ENCODE measurements at places on chromosomes 16 and 17. TPM values are rescaled to one million over a fixed set of nuclear protein-coding genes. Genes with fewer than 3 reads are reported as not detected.

DNA sequence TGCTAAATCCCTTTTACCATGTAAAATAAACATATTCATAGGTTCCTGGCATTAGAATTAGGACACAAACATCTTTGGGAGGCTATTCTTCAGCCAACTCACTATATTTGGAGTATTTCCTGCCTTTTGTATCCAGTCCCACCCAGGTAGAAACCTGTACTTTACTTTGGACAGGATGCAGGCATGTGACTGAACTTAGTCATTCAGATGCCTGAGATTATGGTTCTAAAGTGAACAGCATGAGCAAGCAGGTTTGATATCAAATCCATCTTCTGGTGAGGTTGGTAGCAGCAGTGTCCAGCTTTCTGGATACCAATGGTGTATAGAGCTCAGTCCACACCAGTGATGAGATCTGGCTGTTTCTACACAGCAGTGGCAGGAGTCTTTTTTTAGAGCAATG, 20.2 kb downstream of the CA10 start:
- no peak for DNase-seq

DNA sequence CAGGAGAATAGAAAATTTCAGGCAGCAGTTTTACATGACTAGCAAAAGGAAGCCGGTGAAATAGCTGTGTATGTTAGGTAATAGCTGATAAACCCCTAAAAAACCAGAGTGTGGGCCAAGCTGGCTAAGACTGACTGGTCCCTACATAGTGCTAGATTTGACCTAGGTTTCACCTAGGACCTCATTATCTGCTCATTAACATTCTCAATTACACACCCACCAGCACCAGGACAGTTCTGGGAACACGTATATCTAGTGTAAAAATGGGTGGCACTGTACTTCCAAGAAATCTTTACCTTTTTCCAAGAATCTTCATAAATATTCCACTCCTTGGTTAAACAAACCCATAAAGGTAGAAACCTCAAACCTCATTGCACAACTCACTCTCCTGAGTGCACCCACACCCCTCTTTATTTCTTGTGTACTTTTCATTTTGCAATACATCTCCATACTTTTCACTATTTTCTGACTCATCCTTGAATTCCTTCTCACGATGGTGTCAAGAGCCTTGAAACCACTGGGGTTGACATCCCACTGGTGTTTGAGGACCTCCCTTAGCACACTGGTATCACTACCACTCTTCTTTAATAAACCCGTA, 262.7 kb upstream of the KCNJ16 start:
- no peak for DNase-seq

DNA sequence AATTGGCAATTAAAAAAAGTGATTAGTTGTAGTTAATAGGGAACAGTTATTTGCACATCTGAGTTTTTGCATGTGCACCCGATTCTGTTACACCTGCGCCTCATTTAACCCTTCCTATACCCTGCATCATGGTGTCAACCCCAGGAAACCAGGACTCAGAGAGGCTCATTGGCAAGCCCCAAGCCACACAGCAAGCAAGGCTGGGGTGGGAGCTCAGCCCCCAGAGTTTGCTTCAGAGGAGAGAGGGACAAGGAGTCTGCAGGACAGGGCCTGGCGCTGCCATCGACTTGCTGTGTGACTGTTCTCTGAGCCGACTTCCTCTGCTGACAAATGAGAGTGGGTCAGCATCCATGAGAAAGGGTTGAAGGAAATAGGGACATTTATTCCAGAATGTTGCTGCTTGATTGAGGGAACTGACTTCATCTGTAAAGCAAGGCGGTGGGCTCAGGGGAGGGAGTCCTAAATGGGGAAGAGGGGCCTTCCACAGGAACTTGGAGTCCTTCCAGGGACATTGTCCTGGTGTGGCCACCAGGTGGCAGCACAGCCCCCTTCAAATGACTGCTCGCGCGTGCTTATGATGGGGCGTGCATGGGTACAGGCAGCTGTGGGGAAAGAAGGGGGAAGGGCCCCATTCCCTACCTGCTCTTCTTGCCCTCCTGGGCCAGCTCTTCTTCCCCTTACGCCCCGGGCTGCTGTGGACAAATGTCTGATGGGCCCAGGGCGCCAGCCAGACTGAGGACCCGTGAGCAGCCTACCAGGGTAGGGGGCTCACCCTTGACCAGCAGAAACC, 51.6 kb downstream of the NT5M start:
- peak; percentile 79 for DNase-seq

DNA sequence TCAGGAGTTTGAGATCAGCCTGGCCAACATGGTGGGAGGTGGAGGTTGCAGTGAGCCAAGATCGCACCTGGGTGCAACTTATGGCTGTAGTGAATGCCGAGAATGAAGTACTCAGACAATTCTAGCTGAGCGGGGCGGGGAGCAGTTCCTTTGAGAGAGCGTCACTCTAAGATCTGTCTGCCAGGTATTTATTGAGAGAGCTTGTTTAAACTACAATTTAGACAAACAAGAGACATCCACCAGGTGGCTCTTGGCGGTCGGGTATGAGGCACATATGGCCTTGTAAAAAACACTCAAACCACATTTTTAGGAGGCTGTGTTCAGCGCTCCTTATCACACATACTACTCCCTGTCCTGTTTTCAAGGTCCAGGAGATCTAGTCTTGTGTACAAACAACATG, 40.6 kb upstream of the CDH1 start:
- DNase-seq = no peak

Gene TNP2
- not detected for total RNA-seq

DNA sequence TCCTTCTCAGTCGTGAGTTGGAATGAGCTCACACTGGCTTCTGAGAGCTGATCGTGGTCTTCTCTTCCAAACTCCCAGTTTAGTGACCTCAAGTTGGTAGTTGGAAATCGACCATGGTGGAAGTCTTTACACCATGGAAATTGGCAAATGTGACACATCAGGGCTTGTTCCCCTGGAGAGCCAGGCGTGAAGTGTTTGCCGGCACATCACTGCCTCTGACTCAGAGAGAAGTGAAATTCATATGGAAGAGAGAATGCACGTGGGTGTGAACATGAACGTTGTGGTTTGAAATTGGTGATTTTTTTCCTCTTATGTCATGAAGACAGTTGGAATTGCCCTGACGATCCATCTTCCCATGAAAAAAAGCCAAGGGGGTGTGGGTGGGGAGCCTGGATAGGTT, 47.4 kb downstream of the AXIN2 start:
- no peak for DNase-seq

Gene TPSB2
- total RNA-seq = 1.2 TPM

GRCh38 chr17:31202968-31203367, 94.1 kb downstream of the OMG start:
- no peak for DNase-seq

- no peak for DNase-seq
Observed at GRCh38 chr17:76146053-76146851, 5.2 kb upstream of the FOXJ1 start.

Gene EVPLL
- not detected for total RNA-seq

GRCh38 chr16:9308850-9309249, 217.4 kb downstream of the HAPSTR1 start:
- DNase-seq = no peak

Gene ALOXE3
- 0.20 TPM for total RNA-seq

Gene ABCC12
- total RNA-seq = not detected

Gene KRT32
- not detected for total RNA-seq

DNA sequence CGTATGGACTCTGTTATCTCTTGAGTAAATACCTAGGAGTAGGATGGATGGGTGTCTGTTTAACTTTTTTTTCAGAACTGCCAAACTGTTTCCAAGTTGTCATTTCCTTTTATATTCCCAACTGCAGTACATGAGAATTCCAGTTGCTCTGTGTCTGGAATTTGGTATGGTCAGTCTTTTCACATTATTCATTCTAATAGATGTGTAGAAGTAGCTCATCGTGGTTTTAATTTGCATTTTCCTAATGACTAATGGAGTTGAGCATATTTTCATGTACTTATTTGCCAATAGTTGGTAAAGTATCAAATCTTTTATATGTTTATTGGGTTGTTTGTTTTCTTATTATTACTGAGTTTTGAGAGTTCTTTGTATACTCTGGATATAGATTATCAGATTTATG, 27.0 kb downstream of the MRTFB start:
- DNase-seq = no peak

GRCh38 chr17:75647061-75647460, 13.8 kb downstream of the SMIM5 start:
- DNase-seq = no peak

GRCh38 chr17:74584292-74585060, 7.6 kb downstream of the CD300LD start:
- DNase-seq = no peak

Gene LLGL1
- 12.6 TPM for total RNA-seq

Gene TBC1D3G
- not detected for total RNA-seq

DNA sequence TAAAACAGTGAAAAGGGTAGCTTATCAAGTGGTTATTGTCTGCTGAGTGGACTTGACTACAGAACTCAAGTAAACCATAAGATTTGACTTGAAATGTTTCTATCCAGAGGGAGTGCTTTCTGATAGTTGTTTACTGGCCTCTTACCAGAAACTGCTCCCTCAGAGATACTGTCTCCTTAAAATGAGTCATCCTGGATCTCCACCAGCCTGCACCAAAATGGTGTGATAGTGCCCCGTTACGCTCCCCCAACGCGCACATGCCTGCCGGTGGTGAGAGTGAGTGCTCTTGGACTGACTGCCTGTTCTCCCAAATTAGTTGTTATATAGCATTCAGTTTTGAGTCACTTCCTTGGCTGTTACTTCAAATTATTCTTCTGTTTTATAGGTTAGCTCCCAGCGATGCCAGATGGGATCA, 22.9 kb downstream of the PRCD start:
- no peak for DNase-seq

DNA sequence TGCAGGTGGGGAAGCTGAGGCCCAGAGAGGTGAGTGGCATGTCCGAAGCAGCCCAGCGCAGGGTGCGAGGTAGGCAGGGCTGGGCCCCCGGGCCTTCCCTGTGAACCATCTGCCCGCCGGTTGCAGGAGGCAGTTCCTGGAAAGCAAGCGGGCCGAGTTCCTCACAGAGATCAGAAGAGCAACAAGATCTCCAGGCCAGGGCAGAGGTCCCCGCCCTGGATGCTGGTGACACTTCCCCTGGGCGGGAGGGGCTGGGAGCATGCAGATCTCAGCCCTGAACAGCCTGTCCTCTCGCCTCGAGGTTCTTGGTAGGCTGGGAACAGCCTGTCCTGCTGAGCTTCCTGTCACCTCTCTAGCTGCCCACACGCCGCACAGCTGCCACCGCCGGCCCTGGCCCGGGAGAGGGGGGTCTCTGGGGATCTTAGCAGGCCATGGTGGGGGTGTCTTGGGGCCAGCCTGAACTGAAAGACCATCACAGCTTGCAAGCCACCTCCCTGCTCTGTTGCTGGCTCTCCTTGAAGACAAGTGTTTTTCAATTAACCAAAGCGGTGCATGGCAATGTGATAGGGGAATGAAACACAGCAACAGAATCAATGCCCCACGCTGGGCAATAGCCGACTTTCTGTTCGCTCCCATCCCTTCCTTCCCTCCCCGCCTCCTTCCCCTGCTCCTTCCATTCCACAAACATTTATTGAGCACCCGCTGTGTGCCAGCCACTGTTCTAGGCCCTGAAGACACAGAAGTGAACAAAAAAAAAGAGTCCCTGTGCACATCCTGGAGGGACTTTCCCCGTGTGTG, 31.7 kb downstream of the SOCS1 start:
- peak; percentile 87 for DNase-seq

DNA sequence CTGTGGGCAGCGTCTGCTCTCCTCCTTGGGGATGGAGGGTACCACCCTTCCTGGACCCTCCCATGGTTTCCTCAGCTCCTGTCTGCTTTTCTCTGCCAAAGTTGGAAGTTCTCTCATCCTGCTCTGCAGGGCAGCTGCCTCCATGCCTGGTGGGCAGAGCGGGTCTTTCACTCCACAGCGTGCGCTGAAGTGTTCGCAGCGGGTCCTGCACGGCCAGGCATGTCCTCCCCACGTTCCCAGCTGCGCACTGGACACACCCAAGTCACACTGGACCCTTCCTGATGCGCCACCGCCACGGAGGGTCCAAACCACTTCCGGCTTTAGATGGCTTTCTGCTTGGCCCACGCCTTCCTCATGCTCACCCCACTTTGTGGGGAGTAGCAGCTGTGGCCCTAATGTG, 33.7 kb upstream of the NPTX1 start:
- DNase-seq = no peak

DNA sequence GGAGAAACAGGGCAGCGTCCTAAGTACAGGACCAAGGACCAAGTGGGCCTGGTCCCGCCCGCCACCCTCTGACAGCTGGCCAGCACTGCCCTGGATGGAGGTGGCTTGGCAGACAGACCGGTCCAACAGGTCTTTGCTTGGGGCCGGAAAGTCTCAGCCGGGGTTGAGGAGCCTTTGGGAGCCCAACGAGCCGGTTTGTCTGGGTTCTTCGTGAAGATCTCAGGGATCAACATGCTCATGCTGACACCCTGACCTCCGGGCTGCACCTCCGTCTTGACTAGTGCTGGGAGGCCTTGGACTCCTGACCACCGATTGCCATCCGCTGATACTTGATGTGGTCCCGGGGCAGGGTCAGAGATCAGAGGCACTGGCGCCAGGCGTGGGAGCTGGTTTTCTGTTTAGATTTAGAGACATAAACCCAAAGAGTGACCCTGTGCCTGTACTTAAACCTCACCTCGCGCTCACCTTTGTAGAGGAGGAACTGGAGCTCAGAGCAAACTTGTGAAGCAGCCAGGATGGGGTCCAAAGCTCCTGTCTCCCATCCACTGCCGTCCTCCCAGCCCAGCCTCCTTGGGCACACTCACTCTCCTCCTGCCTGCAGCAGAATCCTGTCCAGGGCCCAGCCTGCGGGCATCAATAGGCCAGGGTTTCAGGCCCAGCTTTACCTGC, 92.1 kb upstream of the GSE1 start:
- DNase-seq = no peak

DNA sequence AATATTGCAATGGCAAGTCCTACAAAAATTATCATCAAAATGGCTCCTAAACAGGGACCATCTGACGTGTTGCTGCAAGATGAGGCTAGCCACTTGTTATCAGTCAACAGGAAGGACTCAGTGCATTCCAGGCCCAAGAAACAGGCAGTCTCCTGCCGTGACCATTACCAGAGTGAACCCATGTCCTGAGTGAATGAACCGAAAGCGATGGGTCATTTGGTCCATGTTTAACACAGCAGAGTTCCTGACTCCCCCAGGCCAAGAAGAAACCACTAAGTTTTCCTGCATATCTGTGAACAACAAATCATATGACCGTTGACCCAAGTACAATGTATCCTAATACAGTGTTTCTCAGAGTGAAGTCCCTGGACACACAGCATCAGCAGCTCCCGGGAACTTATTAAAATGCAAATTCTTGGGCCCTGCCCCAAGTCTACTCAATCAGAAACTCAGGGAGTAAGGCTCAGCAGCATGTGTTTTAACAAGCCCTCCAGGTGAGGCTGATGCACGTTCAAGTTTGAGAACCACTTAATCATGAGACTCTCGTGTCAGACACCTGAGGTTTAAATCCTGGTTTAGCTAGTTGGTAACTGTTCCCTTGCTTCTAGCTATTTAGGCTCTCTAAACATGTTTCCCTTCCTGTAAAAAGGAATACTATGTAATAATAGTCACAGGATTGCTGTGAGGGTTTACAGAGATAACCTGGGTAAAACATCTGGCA, 429.4 kb upstream of the MAF start:
- DNase-seq = no peak

All from right atrium auricular region (tissue), 2 donors.